ENCODE measurements at places on chromosomes 12 and 14.

GRCh38 chr14:91375720-91376452 is 41.7 kb downstream of the CCDC88C start:
- no peak for DNase-seq

DNA sequence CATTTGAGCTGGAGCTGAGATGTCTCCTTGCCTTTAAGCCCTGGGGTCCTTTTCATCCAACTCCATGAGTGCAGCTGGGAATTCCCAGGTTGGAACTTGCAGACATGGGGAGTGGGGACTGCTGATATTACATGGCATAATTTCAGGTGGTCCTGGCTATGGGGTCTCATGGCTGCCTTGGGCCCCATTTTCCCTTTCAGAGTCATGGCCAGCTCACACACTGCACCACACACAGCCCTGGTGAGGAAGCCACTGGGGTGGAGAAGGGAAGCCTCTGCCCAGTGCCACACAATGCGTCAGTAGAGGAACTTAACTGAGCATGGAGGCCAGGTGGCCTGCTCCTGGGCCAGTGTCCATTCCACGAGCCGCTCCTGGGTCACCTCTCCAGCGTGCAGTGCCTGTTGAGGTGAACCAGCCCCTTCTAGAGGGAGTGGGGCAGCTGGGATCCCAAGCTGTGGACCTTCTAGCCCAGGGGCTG is 17.3 kb upstream of the KRT86 start:
- no peak for DNase-seq

GRCh38 chr14:69042299-69042698 is 63.2 kb upstream of the ACTN1 start:
- no peak for DNase-seq

DNA sequence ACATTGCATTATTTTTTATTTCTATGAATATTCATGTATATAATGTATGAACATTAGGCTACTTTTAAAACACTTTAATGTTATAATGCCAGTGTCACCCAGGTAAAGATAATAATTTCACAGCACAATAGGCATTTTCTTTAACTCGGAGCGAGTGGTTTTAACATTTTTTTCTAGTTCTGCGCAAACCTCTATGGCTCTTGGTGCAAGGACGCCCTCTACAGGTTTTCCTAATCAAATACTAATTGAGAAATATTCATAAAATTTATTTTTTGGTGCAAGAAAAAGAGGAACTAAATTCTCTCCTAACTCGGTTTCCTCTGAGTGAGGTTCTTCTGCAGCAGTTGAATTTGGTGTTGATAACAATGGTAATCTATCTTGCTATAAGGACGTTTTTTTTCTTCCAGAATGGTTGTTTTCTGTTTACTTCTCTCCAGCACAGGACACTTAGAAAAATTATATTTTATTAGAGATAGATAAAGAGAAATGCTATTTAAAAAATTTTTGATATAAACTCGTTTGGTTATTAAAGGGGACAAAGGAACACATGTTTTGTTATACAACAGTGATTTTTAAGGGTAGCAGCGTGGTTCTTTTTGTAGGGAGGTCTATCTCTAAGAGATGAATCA is 2.4 kb upstream of the WIF1 start:
- no peak for DNase-seq

All from thyroid gland (tissue), 4 donors.